Stimulated activated naive CD4-positive, alpha-beta T cell (primary cell): ENCODE measurements at places on chromosomes 13 and 19.

DNA sequence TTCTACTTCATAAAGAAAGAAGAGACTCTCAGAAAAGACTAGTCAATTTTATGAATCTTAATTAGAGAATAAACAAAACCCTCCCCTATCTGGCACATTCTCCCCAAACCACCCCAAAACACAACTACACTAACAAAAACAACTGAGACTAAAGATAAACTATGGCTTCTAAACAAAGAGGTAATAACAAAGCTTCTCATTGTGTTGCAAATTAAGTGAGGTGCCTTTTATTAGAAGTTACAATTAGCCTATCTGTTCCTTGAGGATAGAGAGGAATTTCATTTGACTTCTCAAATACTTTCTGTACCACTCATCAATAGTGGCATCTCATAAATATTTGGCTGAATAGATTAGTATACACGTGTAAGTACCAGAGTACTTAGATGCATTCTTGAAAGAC lies 1196.2 kb downstream of the PCDH9 start:
- no peak for DNase-seq

DNA sequence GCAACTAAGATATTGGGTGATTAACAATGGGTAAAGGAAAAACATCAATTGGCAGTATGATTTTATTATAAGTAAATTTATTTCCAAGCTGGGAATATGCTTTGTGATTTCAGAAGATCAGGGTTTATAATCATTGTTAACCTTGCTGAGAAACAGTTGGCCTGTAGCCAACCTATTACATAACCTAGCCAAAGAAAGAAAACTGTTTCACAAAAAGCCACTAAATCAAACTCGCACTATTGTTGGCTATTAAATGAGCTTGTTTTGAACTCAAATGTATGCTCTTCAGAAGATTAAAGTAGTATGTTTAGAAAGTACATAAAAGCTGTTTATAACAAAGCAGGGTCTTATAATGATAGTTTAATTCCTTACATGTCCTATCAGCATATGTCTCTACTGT lies 151.7 kb downstream of the LHFPL6 start:
- DNase-seq = no peak

GRCh38 chr19:13037731-13038130 lies 42.5 kb downstream of the NFIX start:
- DNase-seq = no peak

DNA sequence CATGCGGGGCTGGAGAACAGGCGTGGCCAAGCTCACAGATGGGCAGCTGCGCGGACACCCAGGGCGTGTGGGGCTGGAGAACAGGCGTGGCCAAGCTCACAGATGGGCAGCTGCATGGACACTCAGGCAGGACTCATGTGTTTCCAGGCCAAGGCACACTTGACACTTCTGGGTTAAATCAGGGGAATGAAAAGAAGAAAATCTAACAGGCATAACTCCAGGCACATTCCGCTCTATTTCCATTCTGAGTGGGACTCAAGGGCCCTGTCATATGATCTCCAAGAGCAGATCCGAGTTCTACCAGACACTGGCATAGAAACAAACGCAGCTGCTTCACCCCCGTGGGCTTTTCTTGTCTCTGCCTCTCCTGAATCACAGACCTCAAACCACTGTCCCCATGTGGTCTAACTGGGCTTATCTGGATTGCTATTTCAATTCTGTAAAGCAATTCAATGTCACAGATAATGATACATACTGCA lies 17.4 kb upstream of the C13orf46 start:
- no peak for DNase-seq
